GM23338 (cell line): ENCODE measurements at places on chromosomes 1 and 21. TPM values are rescaled to one million over a fixed set of nuclear protein-coding genes. Genes with fewer than 3 reads are reported as not detected.

RORC gene
- 0.97 and 1.6 TPM in 2 replicates for total RNA-seq

FAM167B gene
- 0.31 TPM in 1 of 2 replicates, not detected in the other for total RNA-seq

HSF2BP gene
- total RNA-seq: 2.0 and 2.3 TPM in 2 replicates

DENND2C gene
- total RNA-seq: 2.9 and 4.1 TPM in 2 replicates

GBP6 gene
- total RNA-seq: not detected in 2 replicates

RPE65 gene
- not detected in 2 replicates for total RNA-seq

FCRL2 gene
- total RNA-seq: not detected in 2 replicates

OR2AK2 gene
- total RNA-seq: 0.35 TPM in 1 of 2 replicates, not detected in the other

MRPL24 gene
- 18.8 and 23.8 TPM in 2 replicates for total RNA-seq

NBPF19 gene
- 8.7 and 9.7 TPM in 2 replicates for total RNA-seq

PHC2 gene
- 7.3 and 11.8 TPM in 2 replicates for total RNA-seq

HMGN1 gene
- total RNA-seq: 403 and 462 TPM in 2 replicates

SLFNL1 gene
- total RNA-seq: 0.14 TPM in 1 of 2 replicates, not detected in the other

SELP gene
- not detected in 2 replicates for total RNA-seq

B3GALT5 gene
- 31.7 and 37.5 TPM in 2 replicates for total RNA-seq

UBL4B gene
- total RNA-seq: not detected in 2 replicates

KRTAP21-2 gene
- not detected in 2 replicates for total RNA-seq

CHAF1B gene
- total RNA-seq: 13.1 and 17.4 TPM in 2 replicates

CC2D1B gene
- total RNA-seq: 11.3 and 13.1 TPM in 2 replicates

NUP210L gene
- not detected in 2 replicates for total RNA-seq

WDR26 gene
- 71.0 and 74.6 TPM in 2 replicates for total RNA-seq

PEAR1 gene
- total RNA-seq: 0.28 and 0.47 TPM in 2 replicates

LAMB3 gene
- total RNA-seq: 0.52 and 0.93 TPM in 2 replicates

ABCD3 gene
- total RNA-seq: 20.9 and 24.0 TPM in 2 replicates

ETNK2 gene
- total RNA-seq: 18.9 and 26.2 TPM in 2 replicates

NBPF14 gene
- total RNA-seq: 7.7 and 10.8 TPM in 2 replicates

SEC16B gene
- total RNA-seq: 0.70 and 1.2 TPM in 2 replicates

KRTAP19-1 gene
- not detected in 2 replicates for total RNA-seq

TMPRSS3 gene
- total RNA-seq: 0.17 TPM in 1 of 2 replicates, not detected in the other

SUSD4 gene
- 2.1 and 3.6 TPM in 2 replicates for total RNA-seq

SLC45A1 gene
- total RNA-seq: 2.2 and 2.3 TPM in 2 replicates

SPATA46 gene
- not detected in 2 replicates for total RNA-seq
